ENCODE measurements at places on chromosomes 16 and 17.

GRCh38 chr16:72569677-72570076 lies 397.7 kb upstream of the PMFBP1 start:
- DNase-seq, result peak; percentile 41

GRCh38 chr16:57391300-57391699 lies 13.3 kb upstream of the CCL17 start:
- no peak for DNase-seq

DNA sequence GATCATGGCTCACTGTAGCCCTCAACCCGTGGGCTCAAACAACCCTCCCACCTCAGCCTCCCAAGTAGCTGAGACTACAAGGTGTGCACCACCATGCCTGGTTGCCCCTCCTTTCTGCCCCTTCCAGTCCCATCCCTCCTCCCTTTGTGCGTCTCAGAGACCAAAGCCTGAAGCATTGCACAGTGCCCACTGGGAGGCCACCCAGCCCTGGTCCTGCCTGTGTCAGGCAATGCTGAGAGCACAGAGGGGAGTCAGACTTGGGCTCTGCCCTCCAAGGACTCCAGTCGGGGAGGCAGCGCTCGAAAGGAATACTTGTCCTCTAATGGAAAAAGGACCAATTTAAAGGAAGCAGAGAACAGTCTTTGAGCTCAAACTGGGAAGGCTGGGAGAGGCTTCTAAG lies 20.4 kb downstream of the RAI1 start:
- DNase-seq, result no peak

DNA sequence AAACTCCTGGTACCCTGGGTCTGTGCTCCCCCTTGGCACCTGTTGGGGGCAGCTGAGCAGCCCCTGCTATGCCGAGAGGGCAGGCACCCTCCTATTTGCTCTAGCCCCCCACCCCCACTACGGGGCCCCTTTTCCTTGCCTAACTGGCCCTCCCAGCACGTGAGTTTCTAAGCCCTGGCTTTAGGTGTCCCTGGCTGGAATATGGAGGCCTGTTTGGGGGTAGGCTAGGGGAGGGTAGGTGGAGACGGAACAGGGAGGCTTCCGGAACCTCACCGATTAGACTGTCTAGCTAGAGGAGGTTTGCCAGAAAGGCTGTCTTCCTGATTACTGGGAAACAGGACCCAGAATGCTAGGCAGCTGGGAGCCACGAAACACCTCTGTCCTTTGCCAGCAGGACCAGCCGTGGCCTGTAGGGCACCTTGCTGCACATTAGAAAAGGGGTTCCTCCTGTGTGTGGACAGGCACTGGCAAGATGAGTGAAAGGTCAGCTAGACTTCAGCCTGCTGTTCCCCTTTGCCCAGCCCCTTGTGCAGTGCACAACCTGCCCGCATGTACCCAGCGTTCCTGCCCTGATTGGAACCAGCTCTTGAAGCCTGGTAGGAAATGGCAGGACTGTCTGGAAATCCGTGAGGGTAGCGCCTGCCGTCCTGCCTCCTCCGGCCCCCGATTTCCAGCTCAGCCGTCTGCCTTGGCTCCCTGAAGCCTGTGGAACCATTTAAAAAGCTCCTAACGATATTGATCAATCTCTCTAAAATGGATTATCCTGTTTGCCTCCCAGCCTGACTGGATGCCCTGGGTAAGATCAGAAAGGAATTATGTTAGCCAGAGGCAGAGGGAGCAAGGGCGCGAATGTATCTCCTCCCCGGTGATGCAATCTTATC lies 83.4 kb upstream of the GSE1 start:
- DNase-seq, result no peak

DNA sequence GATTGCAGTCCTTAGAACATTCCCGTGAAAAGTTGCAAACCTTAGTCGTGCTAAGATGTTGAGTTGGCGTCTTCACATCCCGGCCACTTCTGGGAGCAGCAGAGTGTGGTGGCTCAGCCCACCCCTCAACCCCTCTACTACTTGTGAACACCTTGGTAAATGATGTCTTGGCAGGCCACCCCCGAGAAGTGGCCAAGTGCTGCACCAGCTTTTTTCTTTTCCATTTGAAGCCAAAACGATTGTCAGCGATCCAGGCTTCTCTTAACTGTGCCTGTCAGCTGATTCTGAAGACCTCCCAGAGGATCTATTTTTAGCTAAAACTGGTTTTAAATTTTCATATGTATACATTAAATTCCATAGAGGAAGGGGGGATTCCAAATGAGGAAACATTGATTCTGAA lies 247.5 kb downstream of the CDH13 start:
- DNase-seq, result no peak

- no peak for DNase-seq
These were observed 2.1 kb downstream of the CCL4L2 start for GRCh38 chr17:36212966-36213365.

- DNase-seq, result no peak
These were observed 7.8 kb downstream of the RARA start for GRCh38 chr17:40316571-40317344.

- no peak for DNase-seq
These were observed 19.4 kb upstream of the PHOSPHO1 start for GRCh38 chr17:49249890-49250522.

Measured in NK-92 treated with Interleukin-12 subunit alpha and Interleukin-12 subunit beta, amount 100 ng/mL, for 24 hours (cell line).